ENCODE measurements at places on chromosomes 7 and 10.

DNA sequence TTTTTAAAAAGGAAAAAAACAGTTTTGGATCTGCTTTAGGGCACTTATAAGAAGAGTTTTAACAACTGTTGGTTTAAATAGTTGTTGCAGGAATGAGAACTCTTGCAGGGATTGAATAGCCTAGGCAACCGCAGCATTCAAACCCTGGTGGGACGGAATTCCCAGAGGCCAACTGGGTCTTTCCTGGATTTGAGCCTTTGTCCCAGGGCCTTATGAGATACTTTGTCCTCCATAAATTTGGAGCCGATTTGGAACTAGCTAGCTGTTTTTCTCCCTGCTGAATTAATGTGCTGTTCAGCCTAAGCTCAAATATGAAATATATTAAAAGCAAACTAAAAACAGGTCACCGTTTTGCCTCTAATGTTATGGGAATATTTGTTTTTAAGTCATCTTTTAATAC is 109.6 kb downstream of the LRMDA start:
- DNase-seq = no peak

DNA sequence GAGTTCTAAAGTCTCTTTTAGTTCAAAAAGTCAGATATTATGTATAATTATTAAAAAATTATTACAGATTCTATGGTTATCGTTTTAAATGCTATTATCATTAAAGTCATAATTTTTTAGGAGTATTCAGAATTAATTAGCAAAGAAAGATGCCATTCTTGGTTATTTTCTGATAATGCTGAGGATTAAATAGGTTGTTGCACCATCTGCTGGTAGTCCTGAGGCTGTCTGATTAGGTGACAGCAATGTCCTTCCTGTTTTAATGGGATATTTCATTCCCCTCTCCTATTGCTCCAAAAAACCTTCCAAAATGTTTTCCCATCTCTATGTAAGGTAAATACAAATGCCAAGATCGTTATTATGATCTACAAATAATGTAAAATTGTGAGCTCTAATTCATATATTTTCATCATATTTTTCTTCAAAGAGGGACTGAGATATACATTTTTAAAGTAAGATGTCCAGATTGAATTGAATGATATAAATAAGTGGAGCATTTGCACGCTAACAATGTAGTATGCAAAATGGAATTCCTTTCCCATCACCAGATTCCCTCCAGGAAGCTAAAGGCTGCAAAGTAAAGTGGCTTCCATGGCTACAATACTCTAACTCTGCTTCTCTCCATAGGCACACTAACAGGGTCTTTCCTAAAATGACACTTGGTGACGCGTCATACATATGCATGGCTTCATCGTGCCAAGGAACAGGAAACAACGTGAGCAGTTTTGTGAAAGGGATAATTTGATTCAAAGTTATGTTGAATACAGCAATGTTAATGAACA is 58.8 kb upstream of the AKR1E2 start:
- no peak for DNase-seq

DNA sequence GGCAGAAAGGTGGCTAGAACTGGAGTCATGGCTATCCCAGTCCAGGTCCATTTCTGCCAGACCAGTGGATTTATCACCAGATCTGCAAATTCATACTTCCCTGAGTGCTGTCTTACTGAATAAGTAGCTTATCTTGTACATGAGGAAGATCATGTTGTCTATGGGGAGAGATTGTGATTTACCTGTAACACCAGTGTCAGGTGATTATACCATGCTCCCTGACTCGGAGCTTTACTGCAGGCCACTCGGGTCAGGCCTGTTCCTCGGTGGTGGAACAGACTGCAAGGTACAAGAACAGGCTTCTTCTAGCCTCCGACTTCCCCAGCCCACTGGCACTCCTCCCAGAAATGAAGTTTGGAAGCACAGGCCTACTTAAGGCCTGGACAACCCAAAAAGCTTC is 42.6 kb upstream of the DLG5 start:
- no peak for DNase-seq

DNA sequence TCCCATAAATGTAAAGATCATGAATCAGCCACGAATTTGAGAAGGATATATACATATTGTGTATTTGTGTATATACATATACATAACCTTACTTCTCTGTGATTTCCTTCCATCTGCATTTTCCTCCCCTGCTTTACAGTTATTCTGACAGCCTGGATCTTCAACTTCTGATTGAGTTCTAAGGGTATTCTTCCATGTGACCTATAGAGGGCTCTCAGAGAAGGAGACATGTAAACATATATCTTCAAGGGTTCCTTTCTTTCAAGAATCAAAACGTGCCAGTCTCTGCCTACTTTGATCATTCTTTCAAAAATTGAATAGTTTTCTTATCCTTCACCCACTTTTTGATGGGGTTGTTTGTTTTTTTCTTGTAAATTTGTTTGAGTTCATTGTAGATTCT is 453.7 kb upstream of the POT1 start:
- no peak for DNase-seq

- DNase-seq = no peak
These were observed 475.3 kb upstream of the C7orf33 start for GRCh38 chr7:148115308-148115707.

DNA sequence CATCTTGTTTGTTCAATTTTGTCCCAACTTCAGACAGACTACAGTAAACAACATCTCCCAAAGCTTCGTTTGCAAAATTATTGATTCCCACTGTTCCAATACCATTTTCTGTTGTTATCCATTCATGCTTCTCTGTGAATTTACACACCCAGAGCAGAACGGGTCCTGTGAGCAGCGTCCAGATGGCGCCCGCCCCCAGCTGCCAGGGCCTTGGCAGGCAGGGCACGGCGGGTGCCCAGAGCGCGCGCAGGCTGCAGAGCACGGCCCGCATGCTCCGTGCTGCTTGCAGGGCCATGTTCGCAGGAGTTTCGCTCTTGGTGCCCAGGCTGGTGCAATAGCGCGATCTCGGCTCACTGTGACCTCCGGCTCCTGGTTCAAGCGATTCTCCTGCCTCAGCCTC is 32.5 kb upstream of the SEPTIN7 start:
- no peak for DNase-seq

DNA sequence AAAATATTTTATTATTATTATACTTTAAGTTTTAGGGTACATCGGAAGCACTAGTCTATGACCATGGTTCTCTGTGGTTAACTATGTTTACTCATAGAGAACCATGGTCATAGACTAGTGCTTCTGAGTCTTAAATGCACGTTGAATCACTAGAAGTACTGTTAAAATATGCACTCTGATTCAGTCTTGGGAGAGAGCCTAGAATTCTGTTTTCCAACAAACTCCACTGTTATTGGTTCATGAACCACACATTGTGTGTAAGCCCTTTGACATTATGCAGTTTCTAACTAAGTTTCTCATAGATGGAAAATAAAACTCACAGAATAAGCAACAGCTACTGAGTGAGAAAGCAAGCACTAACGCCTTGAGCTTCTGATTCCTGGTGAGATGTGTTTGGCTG is 1120.6 kb downstream of the SORCS1 start:
- no peak for DNase-seq

DNA sequence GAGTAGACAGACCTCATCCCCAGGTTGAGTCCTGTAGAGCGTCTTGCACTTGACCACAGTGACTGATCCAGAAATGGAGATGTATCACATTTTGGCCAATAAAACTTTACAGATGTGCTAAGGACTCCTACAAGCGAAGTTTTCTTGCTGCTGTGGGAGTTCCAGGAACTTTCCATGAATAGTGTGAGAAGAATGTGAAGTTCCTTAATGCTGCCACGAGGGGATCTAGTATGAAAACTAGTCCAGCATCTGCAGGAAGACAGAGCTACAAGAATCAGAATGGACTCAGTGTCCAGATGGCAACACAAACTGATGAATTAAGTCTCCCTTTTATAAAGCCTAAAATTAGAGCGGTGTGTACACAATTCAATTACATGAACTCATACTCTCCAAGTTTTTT is 14.8 kb upstream of the LSM8 start:
- no peak for DNase-seq

GRCh38 chr7:24595671-24596418 is 22.6 kb downstream of the PALS2 start:
- DNase-seq = no peak

- no peak for DNase-seq
These were observed 1159.0 kb downstream of the TYW1 start for GRCh38 chr7:68155676-68156075.

DNA sequence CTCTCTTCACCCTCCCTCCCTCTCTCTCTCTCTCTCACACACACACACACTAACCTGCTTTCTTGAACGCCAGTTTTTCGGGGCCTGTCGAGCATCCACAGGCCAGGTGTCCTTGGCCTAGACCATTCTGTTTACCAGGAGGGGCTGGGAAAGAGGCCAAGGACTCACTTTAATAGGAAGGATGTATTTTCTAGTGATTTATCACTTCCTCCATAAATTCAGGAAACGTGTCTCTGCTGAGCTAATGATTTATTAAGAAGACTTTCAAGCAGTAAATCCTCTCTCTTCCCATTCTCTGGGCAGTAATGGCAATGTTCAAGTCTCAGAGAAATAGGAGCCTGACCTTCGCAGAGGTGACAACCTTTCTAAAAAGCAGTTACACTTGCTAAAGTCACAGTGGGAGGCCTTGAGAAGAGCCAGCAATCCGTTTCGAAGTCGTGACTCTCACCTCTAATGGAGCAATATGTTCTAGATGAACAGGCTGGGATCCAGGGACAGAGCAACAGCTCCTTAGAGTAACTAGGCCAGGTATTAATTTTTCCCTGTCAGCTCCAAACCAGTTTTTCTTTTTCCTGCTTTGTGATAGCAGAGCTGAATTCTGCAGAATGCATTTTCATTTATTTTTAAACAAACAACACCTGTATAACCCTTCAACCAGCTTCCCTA is 1357.5 kb upstream of the SORCS1 start:
- DNase-seq = no peak

GRCh38 chr7:29095631-29096445 is 50.5 kb downstream of the CPVL start:
- DNase-seq = no peak

DNA sequence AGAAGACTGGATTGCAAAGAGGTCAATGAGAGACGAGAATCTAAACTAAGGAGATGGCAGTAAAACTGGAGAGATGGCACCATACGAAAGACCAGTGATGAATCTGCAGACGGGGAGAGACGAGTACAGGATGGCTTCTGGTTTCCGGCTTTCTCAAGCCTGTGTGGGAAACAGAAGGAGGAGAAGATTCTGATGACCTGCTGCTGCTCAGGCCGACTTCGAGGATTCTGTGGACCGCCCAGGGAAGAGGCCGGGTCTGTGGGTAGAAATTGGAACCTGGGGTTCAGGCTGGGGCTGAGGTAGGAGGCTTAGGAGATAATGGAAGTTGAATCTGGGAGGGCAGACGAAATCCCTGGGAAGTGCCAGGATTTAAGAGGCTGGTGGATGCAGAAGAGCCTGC is 48.6 kb downstream of the PARP12 start:
- no peak for DNase-seq

DNA sequence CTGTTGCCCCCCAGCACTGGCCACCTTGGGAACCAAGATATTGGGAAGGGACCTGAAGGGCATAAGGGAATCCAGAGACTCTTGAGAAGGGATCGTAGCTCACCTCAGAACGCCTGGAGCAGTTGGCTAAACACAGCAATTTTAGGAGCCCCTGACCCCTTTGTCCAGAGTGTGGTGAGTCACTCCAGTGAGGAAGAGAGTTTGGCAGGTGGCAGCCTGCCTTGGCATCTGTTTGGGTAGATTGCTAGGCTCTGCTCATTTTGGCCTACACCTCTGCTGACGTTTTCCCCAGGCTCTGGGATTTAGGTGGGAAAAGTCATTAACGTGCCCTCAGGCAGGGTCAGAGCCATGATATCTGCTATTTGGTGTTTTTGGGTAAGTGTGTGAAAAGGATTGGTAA is 100.6 kb downstream of the GRB10 start:
- DNase-seq = no peak

- no peak for DNase-seq
These were observed 5.1 kb downstream of the CCDC71L start for GRCh38 chr7:106655703-106656498.

- no peak for DNase-seq
These were observed 25.9 kb upstream of the HERPUD2 start for GRCh38 chr7:35720849-35721248.

DNA sequence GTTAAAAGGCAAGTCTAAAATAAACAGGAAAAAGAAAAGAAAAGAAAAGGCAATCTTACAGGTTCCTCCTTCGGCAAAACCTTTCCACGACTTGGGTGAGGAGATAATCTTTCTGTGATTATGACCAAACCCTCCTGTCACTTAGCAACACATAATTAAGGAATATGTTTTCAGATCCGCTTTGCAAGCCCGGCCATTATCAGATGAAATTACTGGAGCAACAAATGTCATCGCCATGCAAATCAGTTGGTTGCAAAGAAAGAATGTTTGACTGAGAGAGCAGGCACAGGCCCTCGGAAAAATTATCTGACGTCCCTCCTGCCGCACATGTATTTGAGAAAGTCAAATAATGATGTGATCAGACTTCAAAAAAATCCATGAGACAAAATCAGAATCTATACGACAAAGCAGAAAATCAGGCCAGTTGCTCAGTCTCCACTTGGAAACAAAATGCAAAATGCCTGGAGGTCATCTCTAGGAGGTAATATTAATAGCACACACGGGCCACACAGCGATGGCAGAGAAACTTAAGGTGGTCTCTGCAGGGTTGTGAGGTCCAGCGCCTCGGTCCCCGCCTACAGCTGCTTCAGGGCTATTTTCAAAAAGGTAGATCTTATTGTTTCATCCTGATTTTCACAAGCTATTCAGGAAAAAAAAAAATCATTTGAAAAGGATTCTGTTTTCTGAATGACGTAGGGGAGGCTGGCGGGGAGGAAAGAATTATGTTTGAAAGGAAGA is 82.7 kb downstream of the ZRANB1 start:
- no peak for DNase-seq

- DNase-seq = no peak
These were observed 238.2 kb downstream of the CELF2 start for GRCh38 chr10:11255796-11256444.

GRCh38 chr7:37312608-37313007 is 136.1 kb downstream of the ELMO1 start:
- no peak for DNase-seq

GRCh38 chr10:31041011-31041410 is 9.3 kb upstream of the ZNF438 start:
- no peak for DNase-seq

DNA sequence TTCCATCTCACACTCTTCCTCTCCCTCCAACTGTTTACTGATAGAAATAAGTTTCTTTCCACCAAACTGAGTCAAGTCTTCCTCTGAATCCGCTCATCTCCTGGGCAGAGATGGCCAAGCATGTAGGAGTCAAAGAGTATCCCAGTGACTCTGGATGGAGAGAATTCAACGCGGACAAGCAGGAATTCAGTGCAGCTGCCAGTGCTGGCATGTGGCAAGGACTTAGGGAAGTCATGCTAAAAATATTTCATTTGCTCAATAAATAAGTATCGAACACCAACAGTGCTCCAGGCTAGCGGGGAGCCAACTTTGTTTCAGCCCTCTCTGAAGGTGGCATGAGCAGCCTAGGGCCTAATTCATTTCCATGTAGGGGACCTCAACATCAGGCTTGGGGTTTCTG is 351.6 kb upstream of the ZMIZ1 start:
- DNase-seq = no peak
